ENCODE measurements at places on chromosomes 12 and 14.

GRCh38 chr14:46840944-46841720, 189.6 kb upstream of the RPL10L start:
- no peak for DNase-seq

- DNase-seq, result peak; percentile 56
Observed at GRCh38 chr12:1993341-1993740, 10.9 kb downstream of the DCP1B start.

DNA sequence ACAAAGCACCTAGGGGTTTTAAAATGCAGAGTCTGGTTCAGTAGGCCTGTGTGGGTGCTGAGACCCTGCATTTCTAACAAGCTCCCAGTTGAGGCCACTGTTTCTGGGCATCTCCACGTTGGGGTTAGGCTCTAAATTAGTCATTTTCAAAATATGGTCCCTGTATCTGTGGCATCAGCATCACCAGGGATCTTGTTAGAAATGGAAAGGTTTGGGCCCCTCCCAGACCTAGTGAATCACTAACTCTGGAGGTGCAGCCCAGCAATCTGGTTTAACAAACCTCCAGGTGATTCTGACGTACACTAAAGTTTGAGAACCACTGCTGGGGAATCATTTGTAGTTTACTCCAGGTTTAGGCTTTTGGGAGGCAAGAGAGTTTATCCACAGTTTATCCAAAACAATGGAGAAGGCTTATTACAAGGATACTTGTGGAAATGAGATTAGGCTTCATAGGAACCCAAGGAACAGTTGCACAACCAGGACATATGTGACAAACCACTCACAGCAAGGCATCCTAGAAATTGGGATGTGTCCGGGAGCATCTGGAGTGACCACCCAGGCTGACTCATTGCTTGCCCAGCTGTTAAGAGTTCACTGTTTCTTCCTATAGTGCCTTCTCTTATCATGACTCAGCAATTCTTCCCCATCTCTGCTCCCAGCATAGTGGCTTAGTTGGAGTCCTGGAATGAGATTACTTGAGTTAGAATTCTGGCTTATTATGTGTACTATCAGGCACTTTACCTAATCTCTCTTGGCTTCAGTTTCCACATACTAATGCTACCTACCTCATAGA, 71.6 kb upstream of the STXBP6 start:
- DNase-seq, result peak; percentile 75

- DNase-seq, result no peak
Observed at GRCh38 chr12:88575361-88575970, 4.8 kb downstream of the KITLG start.

- no peak for DNase-seq
Observed at GRCh38 chr12:46233423-46233822, 35.4 kb downstream of the SLC38A1 start.

GRCh38 chr12:130668286-130669204, 47.6 kb downstream of the RIMBP2 start:
- no peak for DNase-seq

- no peak for DNase-seq
Observed at GRCh38 chr12:115623764-115624334, 653.6 kb downstream of the MED13L start.

DNA sequence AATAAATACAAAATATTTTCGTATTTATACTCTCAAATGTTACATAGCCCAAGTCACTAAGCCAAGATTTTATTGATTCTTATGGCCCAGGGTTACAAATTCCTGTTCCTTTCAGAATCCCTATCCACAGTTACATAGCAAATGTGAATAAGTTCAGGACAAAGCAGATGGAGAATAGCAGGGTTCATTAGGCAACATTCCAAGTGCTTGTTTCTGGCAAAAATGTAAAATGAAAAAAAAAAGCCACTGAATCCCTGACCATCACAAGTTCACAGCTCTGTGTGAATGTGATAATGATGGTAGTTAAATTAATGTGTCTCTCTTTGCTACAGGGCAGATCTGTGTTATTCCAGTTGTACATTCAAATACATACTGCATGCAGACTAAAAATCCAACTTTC, 74.6 kb downstream of the KCNC2 start:
- DNase-seq, result no peak

DNA sequence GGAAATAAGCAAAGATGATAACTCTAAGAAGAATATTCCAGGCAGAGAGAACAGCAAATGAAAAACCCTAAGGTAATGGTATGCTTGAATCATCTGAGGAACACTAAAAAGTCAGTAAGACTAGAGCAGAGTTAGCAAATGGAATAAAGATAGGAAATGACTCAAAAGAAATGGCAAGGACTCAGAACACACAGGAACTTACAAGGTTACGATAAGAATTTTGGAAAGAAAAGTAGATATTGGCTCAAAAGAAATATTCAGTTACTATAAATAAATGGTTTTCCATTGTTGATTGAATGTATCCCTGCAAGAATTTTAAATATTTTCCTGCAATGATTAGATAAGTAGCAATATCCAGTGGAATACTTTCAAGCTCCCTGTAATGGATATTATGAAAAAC, 705.8 kb downstream of the C12orf50 start:
- peak; percentile 62 for DNase-seq

DNA sequence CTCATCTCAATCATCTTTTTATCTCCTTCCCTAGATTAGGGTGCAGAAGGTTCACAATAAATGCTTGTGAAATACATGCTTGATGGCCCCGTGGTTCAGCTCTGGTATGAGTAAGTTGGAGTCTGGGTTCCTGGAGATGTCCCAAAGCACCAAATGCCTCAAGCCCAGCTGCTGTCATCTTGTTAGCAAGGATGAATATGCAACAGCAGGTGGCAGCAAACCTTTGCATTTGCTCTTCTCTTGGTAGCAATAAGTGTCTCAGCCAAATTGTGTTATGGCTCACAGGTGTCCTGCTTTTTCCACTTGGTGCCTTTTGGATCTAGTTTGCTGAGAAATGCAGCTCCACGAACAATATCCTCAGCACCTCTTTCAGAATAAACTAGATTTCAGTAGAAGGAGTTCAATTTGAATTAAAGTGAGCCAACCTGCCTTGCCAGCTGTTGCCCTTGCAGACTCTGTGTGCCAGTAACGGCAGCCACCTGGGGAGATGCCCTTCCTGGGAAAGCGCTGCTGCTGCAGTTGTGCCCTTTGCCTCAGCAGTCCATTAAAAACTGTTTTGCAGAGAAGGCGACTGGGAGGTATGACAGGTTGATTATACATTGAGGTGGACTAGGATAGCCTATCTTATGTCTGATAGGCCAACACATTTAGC, 417.3 kb downstream of the SNAPC1 start:
- DNase-seq, result peak; percentile 59

DNA sequence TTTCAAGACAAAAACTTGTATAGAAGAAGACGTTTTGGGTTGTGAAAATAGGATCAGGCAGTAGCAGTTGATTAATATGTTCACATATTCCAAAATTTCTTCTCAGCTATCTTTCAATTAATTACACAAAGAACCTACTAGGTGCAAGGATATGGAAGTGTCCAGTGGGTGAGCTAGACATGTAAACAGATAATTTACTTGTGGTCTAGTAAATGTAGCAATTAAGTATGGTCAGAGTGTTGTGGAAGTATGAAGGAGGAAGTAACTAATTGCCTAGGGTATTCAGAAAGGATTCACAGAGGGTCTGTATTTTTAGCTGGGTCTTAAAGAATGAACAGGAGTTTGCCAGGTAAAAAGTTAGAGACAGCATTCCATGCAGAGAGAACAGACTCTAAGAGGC, 5.9 kb downstream of the GOLGA5 start:
- no peak for DNase-seq

- DNase-seq, result no peak
Observed at GRCh38 chr14:23580948-23581281, 2.3 kb upstream of the JPH4 start.

GRCh38 chr12:16165506-16165905, 112.0 kb downstream of the SLC15A5 start:
- no peak for DNase-seq

GRCh38 chr12:92557422-92557724, 145.4 kb upstream of the PLEKHG7 start:
- DNase-seq, result no peak

- DNase-seq, result no peak
Observed at GRCh38 chr14:77222546-77223225, 41.1 kb downstream of the TMEM63C start.

DNA sequence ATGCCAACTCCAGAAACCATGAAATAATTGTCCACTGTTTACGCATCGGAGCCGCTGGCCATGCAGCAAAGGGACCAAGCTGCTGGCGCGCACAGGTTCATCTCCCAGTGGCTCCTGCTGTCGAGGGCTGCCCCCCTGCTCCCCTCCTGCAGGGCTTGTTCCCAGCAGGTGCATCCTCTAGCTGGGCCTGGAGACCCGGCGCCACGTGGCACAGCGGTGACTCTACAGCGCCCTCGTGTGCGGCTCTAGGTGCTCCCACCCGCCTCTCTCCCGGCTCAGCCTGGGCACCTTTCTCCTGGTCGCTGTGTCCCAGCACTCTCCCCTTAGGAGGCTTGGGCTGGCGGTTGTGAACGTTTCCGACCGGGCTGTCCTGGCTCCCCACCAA, 37.5 kb upstream of the INF2 start:
- no peak for DNase-seq

GRCh38 chr14:81206115-81206514, 14.6 kb downstream of the GTF2A1 start:
- no peak for DNase-seq

DNA sequence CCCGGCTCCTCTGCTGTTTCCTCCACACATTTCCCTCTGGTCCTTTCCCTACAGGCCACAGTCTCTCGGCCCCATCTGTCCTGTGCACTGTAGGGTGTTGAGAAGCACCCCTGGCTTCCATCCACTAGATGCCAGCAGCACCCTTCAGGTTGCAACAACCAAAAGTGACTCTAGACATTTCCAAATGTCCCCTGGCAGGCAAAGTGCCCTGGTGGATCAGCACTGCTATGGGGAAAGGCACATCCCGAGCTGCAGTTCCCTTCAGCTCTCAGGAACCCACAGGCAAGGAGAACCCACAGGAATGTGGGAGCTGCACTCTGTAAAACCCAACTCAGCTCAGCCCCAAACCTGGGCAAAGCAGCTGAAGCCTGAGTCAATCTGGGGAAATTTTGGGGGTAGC, 77.0 kb downstream of the RBM19 start:
- DNase-seq, result peak; percentile 20

GRCh38 chr12:132375747-132376463, 46.5 kb upstream of the GALNT9 start:
- DNase-seq, result no peak

DNA sequence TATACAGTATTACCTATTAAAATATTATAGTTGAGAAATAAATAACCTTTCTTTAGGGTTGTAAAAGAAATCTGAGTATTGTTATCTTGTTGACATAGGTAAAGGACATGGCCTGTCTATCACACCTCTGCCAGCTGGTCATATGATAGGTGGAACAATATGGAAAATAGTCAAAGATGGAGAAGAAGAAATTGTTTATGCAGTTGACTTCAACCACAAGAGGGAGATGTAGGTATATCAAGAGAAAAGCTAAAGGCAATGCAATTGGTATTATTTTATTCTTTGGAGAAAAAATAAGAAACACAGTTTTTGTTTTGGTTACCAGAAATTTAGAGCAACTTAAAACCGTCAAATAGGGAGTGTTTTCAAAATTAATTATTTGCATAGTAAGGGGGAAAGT, 13.5 kb downstream of the CPSF2 start:
- DNase-seq, result no peak
